NCI-H187 (cell line): ENCODE measurements at places on chromosomes 7 and 10.

DNA sequence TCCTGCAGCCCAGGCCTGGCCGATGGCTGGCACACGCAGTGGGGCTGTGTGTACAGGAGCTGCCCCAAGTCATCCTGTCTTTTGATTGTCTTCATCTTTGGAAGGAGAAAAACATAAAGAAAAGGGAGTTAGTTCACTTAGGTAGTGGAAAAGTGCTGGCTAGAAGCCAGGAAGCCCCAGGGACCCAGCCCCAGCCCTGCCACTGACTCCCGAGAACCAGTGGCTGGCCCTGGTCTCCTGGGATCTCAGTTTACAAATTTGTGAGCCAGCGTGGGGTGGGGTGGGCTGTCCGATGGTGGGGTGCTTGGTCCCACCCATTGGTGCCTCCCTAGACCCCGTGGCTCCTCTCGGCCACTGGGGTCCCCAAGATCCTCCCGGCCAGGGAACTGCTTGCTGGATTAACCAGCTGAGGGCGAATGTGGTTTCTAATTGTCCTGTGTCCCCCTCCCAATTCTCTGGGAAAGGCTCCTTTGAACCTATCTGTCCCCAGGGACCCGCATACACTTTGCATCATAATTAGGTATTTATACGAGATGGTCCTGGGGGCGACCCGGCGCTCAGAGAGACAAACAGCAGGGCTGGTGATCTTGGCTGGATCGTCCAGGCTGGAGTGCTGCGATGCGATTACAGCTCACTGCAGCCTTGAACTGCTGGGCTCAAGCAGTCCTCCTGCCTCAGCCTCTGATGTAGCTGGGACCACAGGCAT is 16.3 kb upstream of the CHST12 start:
- DNase-seq, result no peak

GRCh38 chr10:33974976-33975478 is 640.6 kb upstream of the NRP1 start:
- no peak for DNase-seq

GRCh38 chr7:711093-711921 is 15.2 kb upstream of the DNAAF5 start:
- no peak for DNase-seq

DNA sequence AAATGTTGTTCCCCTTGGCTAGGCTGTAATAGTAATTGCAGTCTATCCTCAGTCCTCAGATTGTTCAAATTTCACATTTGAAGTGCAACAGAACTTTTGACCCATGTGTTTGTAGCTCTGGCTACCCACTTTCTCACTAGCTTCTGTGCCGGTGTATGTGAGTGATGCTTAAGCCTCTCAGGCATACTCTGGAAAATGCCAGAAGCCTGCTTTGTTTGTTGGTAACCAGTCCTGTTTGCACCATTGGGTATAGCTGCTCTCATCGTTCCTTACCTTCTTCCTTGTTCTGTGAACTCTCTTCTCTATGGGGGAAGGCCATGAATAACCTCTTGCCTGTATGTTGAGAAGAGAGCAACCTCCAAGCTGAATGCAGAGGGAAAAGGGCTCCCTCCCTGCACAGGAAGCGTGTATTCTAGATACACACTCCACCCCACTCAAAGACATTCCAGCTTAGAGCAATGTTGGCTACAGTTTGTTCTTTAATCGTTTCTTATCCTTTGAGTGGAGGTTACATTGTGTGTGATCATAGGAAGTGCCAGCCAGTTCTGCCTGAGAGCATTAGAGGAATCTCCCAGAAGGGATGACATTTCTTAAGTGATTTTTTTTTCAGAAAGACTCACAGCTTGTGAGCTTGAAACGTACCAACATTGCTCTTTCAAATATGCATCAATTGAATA is 40.5 kb downstream of the C1QL3 start:
- no peak for DNase-seq

DNA sequence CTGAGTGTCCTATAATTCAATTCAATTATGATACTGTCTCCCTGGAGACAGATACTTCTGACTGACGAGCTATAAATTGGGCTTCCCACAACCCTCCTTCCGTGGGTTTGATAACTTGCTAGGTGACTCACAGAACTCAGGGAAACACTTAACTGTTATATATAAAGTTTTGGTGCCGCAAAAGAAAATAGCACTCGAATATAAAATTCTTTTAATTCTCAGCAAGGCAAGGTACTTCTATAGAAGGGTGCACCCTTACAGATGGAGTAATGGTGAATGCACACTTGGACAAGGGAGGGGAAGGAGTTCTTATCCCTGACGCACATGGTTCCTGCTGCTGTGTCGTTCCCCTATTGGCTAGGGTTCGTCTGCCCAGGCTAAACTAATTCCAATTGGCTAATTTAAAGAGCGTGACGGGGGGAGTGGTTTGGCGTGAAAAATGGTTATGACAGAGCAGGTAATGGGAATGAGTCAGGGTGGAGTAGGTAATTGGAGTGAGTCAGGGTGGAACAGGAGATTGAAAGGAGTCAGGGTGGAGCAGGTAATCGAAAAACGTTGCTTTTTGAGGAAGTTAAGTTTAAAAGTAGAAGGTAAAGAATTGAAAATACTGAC is 20.8 kb upstream of the GHITM start:
- no peak for DNase-seq

GRCh38 chr10:47259466-47259865 is 40.5 kb upstream of the GDF10 start:
- DNase-seq, result no peak
